Activated naive CD4-positive, alpha-beta T cell treated with anti-CD3 and anti-CD28 coated beads for 36 hours (primary cell): ENCODE measurements at places on chromosomes 13 and 19. TPM values are rescaled to one million over a fixed set of nuclear protein-coding genes. Genes with fewer than 3 reads are reported as not detected.
A peak's percentile ranks its signal among the peaks of the same experiment; 100 is the strongest.

DNA sequence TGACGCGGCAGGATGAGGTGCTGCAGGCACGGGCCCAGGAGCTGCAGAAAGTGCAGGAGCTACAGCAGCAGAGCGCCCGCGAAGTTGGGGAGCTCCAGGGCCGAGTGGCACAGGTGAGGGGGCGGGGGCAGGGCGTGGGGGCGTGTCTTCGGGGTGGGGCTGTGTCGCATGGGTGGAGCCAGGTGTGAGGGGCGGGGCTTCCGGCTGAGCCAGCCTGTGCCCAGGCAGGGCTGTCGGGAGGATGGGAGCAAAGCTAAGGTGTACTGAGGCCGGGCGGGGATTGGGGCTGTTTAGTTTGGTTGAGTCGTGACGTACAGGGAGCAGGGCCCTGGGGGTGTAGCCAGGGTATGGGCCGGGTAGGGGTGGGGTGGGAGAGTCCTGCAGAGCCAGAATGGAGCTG, 62.3 kb downstream of the KCNC3 start:
- DNase-seq, result peak; percentile 52

Gene SERPINE3
- total RNA-seq, result not detected

DNA sequence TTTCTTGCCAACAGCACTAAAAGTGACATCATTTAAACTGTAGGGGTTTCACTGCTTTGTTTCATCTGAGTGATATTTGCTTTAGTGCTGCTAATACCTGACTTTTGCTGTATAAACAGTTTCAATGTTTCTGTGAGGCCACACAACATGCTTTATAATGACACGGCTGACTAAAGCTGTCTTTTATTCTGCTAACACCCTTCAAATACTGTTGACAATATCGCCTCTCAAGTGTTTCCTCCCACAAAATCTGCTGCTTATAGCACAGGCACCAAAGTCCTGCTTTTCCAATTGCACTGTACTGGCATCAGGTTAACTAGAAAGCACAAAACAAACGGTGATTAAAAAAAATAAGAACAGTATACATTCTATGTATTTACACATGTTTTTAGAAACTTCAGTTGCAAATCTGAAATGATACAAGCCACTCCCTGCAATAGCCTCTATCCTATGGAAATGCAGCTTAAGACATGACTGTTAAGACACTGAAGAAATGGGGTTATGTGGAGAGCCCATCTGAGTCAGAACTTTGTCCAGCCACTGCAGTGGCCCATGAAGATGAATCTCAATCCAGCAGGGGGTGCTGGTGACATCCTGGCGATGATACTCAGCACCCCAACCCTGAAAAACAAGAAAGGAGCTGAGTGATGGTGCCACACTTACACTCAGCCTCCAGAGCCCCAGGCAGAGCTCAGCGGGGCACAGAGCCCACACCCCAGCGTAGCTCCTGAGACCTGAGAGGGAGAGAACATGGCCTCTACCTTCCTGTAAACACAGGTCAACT, 29.4 kb downstream of the RFXAP start:
- DNase-seq, result peak; percentile 12

GRCh38 chr13:39602277-39602613, 748 bp downstream of the LHFPL6 start:
- no peak for DNase-seq

Gene SULT2A1
- total RNA-seq, result not detected

GRCh38 chr19:18831524-18832305, at the start of gene UPF1:
UPF1 (plus strand) TSS chr19:18831959; CDS start chr19:18832210, 251 bp downstream.
- peak; percentile 96 for DNase-seq

Gene IGFL1
- total RNA-seq, result not detected

DNA sequence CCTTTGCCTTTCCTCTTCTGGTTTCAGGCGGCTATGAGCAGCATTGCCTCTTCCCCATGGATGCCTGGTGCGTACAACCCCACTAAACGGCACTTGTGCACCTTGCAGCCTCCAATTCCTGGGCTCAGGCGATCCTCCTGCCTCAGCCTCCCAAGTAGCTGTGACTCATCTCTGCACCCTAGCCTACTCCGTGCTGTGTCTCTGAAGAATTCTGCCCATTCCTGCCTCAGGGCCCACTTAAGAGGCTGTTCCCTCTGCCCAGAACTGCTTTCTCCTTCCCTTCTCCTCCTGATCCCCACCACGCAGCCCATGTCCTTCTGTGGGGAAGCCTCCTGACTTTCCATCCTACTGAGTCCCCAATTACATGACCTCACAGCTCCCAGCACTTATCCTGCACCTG, 142.2 kb upstream of the ZNF507 start:
- DNase-seq, result no peak

DNA sequence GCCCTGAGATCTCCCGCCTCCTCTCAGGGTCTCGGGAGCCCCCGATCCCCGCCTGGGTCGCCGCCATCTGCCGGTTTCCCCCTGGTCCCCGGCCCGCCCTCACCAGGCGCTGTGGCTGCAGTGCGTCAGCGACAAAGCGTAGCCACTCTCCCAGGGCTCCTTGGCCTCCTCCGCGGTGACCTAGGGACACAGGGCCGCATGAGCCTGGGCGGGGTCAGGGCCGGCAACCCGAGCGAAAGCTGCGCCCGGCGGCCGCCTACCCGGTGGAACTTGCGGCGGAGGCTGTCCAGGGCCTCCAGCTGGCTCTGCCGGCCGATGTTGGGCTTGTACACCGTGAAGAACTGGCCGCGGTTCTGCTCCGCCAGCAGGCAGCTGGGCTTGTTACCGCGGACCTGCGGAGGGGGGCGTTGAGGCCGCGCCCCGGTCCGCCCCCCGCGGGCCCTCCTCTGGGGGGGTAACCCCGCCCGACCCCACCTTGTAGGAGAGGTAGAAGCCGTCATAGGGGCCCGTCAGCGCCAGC, 5.3 kb downstream of the GPX4 start:
- DNase-seq, result no peak

DNA sequence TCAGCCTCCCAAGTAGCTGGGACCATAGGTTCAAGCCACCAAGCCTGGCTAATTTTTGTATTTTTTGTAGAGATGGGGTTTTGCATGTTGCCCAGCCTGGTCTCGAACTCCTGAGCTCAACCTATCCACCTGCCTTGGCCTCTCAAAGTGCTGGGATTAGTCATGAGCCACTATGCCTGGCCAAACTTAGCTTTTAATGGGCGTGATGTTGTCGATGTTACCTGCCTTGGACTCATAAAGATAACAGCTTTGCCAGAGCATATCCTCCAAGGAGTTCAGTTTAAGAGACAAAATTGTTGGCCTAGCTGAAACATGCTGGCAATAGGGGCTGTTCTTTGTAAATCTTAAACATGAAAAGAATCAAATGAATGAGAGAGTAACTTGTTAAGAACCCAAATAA, 13.1 kb downstream of the POLR1D start:
- DNase-seq, result no peak

Gene WDR62
- total RNA-seq, result 23.7 TPM

Gene KLK15
- total RNA-seq, result not detected

- no peak for DNase-seq
Measured at GRCh38 chr13:24196593-24197197, 36.2 kb downstream of the SPATA13 start.

Gene EML2
- total RNA-seq, result 145 TPM

GRCh38 chr19:52987221-52987620, 24.5 kb upstream of the ZNF816 start:
- DNase-seq, result no peak

- peak; percentile 53 for DNase-seq
Measured at GRCh38 chr13:35720690-35721554, 244.4 kb upstream of the MAB21L1 start.

Gene GDF15
- total RNA-seq, result not detected

GRCh38 chr19:51607077-51607476, 23.1 kb downstream of the SIGLEC5 start:
- DNase-seq, result peak; percentile 25

Gene SH2D3A
- total RNA-seq, result 23.2 TPM

GRCh38 chr13:51713807-51714206, 90.2 kb downstream of the DHRS12 start:
- no peak for DNase-seq

Gene ZNF235
- total RNA-seq, result 1.6 TPM

Gene ZNF208
- total RNA-seq, result 1.7 TPM

DNA sequence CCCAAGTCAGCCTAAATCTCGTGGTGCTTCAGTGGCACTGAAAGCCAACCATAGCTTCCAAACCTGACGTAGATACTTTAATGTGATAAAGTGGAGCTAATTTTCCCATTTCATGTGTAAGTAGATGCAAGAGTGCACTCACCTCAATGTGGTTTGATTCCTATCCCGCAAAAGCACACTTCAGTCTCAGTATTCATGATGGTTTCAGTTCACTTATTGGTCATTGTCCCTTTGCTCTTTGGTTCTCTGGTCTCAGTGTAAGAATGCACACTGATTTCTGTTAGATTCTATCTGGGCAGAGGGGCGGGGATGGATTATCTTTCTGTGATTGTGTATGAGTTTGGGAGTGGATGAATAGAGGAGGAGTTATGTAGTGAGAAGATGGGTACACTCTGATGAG, 340.6 kb downstream of the KCNRG start:
- DNase-seq, result no peak

- DNase-seq, result peak; percentile 50
Measured at GRCh38 chr19:10501971-10502523, 1.1 kb downstream of the KEAP1 start.

DNA sequence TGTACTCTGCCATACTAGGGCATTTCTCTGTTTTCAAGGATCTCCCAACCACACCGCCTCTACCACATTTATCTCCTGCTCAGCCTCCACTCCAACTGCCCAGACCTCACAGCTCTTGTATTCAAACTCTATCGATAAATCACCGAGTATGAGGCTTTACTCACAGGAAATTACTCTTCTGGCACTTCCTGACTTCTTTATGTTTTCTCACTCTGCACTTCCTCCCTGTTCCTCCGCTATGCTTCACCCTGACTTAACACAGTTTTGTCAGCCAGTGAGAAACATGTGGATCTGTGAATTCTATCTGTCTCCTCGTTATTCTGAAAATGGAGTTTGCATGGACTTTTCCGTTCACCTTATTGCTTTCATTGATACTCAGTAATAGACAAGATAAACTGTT, 2.6 kb upstream of the CARD8 start:
- DNase-seq, result peak; percentile 27

DNA sequence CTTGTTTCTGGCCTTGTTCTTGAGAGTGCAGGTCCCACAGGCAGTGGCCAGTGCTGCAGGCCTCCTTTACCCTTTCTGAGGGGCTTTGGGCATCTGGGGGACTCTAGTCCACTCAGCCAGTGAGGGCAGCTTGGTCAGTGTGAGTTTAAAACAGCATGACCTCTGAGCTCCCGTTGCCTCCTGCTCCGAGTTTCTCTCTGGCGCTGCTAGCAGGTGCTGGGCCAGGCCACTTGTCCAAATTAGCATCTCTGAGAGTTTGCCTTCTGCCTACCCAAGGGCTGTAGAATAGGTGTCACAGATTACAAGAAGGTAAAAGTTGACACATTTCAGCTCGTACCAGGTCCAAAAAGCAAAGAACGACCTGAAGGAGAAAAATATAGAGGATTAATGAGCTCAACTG, 105.9 kb downstream of the SIPA1L3 start:
- no peak for DNase-seq

DNA sequence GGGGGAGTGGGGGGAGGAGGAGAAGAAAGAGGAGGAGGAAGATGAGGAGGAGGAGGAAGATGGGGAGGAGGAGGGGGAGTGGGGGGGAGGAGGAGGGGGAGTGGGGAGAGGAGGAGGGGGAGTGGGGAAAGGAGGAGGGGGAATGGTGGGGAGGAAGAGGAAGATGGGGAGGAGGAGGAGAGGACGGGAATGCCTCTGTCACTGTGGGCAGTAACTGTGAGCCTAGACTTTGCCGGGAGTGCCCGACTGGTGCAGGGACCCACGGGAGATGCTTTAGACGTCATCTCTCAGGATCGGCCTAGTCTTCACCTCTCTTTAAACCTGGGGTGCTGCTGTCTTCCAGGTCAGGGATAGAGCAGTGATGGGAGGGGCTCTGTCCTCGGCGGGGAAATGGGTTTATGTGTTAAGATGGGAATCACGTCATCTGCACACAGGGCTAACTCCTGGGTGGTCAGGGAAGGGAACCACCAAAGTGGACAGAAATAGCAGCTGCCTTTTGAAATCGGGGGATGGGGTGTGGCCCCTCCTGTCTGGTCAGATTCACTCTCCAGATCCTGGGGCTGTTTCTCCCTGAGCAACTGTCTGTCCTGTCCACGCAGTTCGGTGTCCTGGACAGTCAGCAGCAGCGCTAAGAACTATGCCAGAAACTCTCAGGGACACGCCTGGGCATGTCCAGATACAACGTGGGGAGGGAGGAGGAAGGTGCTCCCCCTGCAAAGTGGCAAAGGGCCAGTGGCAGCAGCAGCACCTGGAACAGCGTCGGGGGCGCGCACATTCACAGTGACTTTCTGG, 26.9 kb downstream of the GAS6 start:
- DNase-seq, result peak; percentile 22

DNA sequence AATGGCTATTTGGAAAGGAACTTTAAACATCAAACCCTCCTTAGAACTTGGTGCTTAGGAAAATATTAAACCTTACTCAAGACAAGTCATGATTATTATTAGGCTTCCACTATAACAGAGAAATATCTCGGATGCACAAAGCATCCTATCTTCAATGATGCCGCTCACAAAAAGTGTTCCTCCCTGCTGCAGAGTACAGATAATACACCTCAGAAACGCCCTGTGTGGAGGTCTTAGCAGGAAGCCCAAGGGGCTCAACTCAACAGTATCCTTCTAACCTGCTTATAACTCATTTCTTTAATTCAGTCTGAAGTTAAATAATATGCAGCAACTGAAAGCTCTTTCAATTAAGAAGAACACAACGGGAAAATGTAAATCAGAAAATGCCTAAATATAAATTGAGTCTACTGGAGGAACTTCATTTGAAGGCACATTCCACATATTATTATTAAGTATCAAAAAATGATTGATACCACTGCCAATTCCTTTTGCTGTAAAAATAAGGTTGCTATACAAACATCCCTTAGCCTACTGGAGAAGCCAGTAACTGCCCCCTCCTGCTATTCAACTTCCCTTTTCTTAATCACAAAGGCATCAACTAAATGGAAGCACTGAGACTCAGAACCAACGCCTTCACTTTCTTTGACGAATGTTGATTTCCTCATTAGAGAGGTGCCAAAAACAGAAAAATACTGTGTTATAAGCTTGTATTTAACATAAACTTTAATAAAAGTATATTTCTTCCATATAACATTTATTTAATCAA, 12.0 kb downstream of the ELF1 start:
- DNase-seq, result no peak
